ENCODE measurements at places on chromosomes 7 and 10.
A peak's percentile ranks its signal among the peaks of the same experiment; 100 is the strongest.

- no peak for DNase-seq
Observed at GRCh38 chr7:21104124-21104500, 317.4 kb upstream of the SP8 start.

- no peak for DNase-seq
Observed at GRCh38 chr7:11767148-11767547, 64.8 kb downstream of the THSD7A start.

DNA sequence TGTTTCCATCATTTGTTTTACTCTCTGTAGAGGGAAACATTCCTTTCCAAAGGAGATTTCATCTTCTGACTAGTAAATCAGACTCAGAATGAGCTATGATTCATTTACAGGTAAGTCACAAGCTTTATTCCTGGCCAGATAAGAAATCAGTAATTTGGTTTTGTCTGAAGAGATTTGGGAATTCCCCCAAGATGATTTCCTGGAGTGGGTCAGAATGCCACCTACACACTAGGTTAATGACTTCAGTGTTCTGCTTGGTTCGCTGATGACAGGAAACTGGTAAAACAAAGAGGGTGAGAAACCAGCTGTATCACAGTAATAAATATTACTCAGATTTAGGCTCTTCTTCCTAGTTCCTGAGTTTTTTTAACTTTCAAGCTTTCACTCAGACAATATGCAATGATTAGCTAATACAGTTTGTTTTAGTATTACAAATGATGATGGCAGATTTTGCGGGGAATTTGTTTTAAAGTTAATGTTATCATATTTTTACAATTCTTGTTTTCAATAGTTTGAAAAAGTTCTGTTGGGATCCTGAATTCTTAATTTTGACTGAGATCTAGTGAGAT lies 8.3 kb upstream of the ASZ1 start:
- no peak for DNase-seq

DNA sequence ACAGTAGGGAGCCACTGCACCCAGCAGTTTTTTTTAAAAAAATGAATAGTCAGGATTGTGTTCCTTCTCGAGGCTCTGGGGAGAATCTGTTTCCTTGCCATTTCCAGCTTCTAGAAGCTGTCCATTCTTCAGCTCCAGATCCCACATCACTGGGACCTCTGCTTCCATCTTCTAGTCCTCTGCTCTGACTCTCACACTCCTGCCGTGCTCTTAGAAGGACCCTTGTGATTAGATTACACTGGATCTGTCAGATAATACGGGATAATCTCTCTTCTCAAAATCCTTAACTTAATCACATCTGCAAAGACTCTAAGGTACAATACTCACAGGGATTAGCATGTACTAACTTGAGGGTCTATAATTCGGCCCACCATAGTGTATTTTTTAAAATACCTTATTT lies 158.9 kb upstream of the SP4 start:
- no peak for DNase-seq

DNA sequence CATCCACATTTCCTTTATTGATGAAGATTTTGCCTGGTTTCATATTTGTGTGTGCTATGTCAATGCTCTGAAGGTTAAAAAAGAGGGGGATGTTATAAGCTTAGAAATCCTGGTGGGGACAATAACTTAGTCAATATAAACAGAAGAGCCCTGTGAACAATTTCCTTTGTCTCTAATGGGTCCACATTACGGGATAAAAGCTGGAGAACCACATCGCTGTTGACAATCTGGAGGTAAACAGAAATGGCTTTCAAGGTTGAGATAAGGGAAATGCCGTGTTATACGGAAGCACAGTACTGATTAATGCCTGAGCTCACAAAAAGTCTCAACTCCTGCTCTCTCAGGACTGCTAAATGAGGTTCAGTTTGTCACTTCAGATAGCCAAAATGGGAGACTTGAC lies 16.8 kb downstream of the ASAH2 start:
- no peak for DNase-seq

DNA sequence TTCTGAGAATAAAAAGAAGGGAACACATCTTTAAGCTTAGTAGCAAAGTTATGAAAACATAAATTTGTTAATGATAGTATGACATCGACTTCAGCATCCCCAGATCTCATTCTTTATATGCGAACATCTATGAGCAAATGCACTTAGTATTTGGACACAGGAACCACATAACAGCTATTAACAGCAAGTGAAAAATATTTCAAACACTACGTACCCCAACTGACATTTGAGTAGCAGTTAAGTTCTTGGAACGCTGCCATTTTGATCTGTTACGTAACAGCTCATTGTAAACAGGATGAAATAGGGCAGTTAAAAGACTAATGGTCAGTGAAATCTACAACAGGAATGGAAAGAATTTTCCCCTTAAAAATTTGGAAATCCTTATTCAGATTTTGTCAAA lies 428.9 kb downstream of the TNS3 start:
- DNase-seq: peak; percentile 98

GRCh38 chr7:55477781-55478374 lies 94.4 kb downstream of the VOPP1 start:
- DNase-seq: peak; percentile 90

- DNase-seq: no peak
Observed at GRCh38 chr7:96269246-96269994, 52.5 kb downstream of the SLC25A13 start.

DNA sequence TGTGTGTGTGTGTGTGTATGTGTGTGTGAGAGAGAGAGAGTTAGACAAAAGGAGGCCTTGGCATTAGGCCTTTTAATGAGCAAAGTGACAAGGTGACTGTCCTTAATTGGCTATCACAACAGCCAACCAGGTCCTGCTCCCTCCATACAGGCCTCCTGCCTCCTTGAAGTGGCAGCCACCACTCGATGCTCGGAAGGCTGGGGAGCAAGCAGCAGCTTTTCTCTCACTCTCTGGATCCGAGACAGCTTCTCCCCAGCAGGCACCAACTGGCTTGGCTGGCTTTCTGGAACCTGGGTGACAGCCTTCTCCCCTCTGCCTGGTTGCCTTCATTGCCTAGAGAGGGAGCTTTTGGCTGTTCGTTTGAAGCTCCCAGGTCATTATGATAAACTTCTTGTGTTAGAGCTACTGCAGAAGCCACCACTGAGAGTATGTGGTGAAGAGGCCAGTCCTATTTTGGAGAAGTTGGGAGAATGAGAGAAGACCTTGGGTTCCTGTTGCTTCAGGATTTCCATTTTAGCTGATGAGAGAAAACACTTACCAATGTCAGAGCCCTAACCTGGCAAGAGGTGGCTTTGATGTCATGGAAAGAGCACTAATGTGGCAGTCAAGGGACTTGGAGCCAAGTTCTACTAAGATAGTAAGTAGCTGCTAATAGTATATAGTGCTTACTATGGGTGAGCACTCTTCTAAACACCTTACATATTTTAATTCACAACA lies 37.6 kb downstream of the RPS24 start:
- no peak for DNase-seq

DNA sequence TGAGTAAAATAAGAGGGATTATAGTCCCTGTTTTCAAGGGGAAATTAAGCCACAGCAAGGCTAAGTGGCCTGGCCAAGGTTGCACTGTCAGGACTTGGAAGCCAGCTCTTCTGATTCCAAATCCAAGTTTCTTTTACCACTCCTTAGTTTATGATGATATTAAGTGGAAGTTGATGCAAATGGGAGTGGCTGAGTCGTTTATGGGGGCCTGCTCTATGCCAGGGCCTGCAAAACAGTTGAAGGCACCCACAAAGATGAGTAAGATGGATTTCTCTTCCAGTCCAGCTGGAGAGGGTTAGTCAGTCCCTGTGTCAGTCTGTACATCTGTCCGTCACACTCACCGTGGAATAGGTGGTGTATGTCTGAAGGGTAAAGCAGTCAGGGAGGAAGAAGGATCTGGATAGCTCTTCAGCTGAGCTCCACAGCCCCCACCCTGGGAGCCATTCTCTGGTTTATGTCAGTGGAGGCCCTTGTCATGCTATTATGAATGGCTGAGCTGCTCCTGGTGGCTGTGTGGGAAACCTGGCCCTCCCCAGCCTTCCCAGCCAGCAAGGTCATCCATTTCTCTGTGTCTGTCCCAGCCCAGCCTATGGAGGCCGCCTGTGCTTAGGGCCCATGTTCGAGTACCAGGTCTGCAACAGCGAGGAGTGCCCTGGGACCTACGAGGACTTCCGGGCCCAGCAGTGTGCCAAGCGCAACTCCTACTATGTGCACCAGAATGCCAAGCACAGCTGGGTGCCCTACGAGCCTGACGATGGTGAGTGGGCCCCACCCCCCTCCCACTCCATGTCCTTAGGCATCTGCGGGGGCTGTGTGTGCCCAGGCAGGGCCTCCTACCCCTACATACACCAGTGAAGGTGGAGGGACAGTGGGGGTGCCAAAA lies 44.5 kb downstream of the TBATA start:
- no peak for DNase-seq

GRCh38 chr10:9684186-9684585 lies 1333.5 kb upstream of the CELF2 start:
- DNase-seq: no peak

GRCh38 chr10:8919280-8919679 lies 864.8 kb downstream of the GATA3 start:
- peak; percentile 13 for DNase-seq

GRCh38 chr10:12984165-12984747 lies 17.3 kb downstream of the CCDC3 start:
- DNase-seq: peak; percentile 10

DNA sequence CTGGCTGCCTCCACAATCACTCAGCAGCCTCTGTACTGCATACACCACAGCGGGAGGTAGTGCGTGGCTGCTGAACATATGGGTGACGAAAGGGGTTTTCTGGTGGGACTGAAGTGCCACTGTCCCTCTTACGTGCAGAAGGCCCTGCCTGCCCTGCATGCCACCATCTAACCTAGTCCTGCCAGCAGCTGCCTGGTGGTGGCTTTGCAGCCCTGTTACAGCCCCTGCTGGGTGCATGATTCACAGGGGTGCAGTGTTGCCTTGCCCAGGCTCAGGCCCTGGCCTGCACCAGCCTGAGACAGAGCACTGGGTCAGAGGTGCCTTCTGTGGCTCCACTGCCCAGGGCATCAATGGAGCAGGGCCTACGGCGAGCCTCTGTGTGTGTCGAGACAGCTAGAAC lies 50.1 kb downstream of the SYPL1 start:
- DNase-seq: no peak

- DNase-seq: no peak
Observed at GRCh38 chr7:30973292-30973691, 9.5 kb downstream of the GHRHR start.

DNA sequence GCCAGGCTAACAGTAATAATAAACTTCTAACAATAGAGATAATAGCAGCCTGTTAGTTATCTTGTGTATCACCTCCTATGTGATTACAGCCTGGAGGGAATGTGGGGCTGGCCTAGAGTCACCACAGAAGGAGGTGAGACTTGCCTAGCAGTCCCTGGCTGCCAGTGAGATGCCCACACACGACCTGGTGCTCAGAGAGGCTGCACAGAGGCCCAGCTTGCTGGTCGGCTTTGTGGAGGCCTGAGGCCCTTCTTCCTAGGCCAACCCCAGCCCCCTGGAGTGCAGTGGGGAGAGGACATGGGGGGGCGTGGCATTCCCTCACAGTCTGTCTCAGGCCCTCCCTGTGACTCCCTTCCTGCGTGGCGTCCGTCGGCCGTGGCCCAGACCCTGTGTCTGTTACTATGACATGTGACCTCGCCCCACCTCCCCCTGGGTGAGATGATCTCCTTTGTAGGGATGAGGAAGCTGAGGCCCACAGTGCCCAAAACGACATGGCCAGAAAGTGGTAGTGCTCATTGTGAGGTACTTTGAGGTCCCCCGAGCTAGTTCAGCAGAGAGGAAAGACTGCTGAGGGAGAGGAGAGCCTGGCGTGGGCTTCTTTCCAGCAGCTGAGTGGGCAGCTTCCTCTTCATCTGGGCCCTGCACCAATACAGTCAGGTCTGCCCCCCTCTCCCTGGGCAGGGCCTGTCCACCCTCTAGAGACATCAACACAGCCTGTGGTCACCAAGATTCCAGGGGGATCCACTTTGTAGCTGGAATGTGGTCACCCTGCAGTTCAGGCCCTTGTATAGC lies 29.7 kb downstream of the UNC5B start:
- no peak for DNase-seq

- peak; percentile 75 for DNase-seq
Observed at GRCh38 chr7:5997210-5997808, 11.5 kb downstream of the PMS2 start.

- no peak for DNase-seq
Observed at GRCh38 chr10:83545901-83546391, 593.4 kb upstream of the GHITM start.

DNA sequence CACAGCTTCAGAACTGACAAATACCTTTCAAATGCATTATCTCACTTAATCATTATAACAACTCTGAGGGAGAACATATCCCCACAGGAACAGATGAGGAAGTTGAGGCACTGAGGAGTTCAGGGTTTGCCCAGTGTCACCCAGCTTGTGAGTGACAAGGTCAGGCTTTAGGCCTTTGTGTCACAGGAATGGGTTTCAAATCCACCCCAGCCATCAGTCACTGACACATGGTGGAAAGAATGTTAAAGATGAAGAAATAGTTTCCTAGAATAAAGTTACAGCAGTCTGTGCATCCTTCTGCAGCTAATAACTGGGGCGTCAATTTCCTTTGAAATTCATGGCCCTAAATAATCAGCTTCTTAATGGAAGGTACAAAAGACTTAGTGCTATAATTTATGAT lies 37.8 kb downstream of the SGCE start:
- peak; percentile 28 for DNase-seq

DNA sequence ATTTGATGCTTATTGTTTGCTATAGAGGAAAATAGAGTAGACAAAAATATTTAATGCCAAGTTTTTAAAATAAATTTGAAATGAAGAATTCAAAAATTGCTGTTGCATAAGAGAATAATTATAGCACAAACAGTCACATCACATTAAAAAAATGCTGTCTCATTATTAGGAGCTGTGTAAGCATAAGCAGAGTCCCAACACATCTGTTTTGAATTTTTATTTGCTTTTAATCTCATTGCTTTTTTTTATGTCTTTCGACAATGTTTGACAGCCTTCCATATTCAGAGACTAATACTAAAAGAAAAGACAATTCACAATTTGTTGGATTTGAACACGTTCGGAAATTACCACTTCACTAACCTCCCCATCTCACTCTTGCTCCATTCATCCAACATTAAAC lies 143.5 kb downstream of the TFPI2 start:
- no peak for DNase-seq

DNA sequence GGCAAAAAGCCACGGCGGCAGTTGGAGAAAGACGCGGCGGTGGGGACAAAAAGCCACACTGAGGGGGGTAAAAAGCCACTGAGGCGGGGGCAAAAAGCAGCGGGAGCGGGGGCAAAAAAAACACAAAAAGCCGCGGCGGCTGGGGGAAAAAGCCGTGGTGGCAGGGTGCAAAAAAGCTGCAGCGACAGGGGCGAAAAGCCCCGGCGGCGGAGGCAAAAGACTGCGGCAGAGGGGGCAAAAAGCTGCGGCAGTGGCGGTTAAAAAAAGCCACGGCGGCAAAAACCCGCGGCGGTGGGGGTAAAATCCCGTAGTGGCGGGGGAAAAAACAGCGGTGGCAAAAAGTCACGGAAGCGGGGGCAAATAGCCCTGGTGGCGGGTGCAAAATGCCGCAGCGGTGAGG lies 527.3 kb downstream of the ZNF33B start:
- no peak for DNase-seq

GRCh38 chr10:72123616-72124015 lies 35.3 kb upstream of the SPOCK2 start:
- no peak for DNase-seq

Data from iris pigment epithelial cell (primary cell).